ENCODE measurements at places on chromosomes 3 and 15.

DNA sequence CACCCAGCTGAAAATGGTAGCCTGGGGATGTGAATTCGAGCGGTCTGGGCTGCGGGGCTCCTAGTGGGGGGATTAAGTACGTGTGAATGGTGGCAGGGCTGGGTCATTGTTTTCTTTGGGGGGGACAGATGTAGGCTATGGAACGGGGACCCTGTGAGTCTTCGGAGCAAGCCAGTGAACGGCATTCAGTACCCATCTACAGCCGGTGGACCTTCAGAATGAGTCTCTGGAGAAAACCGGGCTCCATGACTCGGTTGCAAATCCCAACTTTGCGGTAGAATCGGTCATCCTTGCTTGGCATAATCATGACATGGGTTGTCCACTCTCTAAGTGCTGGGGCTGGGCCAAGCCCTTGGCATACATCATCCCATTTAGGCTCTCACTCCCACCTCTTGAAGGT is 7.2 kb upstream of the EOMES start:
- no peak for DNase-seq

GRCh38 chr3:13655061-13655913 is 106.4 kb downstream of the FBLN2 start:
- no peak for DNase-seq

DNA sequence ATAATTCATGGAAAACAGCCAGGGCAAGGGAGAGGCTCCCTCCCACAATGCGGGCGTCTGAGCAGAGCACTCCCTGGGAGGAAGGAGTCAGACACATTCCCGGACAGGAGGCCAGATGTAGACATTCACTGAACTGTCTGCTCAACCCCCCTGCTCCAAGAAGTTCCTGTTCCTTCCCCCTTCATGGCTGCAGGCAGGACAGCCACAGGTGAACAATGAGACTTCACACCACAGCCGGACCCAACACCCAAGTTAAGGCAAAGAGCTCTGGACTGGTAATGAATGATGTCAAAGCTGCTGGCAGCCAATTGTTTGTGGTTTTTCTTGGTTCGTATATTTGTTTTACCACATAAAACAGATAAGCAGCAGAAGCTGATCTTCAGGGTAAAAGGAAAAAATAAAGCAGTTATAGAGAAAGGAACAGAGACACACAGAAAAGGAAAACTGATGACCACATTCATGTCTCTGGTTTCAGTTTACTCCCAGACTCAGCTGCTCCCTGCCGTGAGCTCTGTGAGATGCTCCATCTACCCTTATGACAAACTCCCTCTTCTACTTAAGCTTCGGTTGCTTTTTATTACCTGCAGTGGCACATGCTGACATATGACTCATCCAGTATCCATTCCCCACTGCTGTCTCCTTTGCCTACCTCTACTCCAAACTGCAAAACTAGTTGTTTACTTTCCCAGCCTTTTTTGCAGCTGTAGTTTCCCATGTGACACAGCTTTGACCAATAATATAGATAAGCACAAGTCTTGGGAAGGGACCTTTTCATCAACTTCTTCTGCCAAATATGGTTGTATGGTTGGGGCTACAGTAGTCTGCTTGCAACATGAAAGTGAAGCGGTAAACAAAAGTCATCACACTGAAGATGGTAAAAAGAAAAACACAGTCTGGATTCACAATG is 33.1 kb downstream of the DZIP1L start:
- DNase-seq = no peak

- no peak for DNase-seq
Measured at GRCh38 chr15:52023169-52023922, 4.3 kb downstream of the MAPK6 start.

DNA sequence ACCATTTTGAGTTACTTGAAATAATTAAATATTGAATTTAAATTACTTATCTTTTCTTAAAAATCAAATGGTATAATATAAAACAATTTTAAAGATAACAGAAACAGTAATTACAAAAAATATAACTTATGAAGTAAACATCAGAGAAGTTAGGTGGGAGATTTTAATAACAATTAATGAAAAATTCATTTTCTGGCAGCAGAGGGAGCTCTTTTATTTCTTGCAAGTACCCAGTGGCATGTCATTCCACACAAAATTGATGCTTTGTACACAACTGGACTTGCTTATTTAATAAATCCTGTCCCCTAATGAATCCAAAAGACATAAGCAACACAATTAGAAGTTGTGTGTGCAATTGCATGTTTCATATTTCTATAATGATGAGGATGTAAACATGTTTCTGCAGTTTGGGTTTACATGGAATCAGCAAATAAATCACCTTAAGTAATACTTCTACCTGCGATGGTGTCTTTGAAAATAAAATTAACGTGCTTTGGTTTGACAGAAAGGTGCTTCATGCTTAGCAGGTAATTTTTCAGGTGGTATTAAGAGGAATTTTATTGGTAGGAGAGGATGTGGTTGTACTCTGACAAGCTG is 861.3 kb downstream of the ZPLD1 start:
- no peak for DNase-seq

GRCh38 chr3:141386611-141387111 is 18.4 kb downstream of the ZBTB38 start:
- DNase-seq = no peak

GRCh38 chr15:57307527-57308169 is 68.7 kb upstream of the CGNL1 start:
- DNase-seq = no peak
